ENCODE measurements at places on chromosomes 12 and 14.

- no peak for DNase-seq
Observed at GRCh38 chr12:44307506-44308168, 471.8 kb downstream of the TMEM117 start.

- DNase-seq = peak; percentile 86
Observed at GRCh38 chr14:66495218-66496098, 9.3 kb downstream of the CCDC196 start.

- peak; percentile 48 for DNase-seq
Observed at GRCh38 chr12:9870286-9870866, 1.2 kb upstream of the CLEC2B start.

DNA sequence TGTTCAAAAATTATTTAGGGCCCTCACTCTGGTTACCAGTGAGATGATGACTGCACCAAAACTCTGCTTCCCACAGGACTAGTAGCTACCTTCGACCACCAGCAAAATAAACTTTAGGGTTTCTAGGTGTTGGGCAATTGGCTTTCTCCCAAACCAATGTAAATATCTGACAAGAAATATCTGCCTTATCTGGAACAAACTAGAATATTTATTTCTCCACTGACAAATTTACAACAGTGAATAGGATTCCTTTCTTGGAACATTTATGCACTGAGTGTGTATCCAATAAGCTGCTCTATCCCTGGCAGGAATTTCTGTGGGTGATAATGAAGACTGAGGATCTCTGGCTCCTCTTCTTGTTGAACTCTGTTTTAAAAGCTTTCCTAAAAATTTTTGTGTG is 148.6 kb downstream of the SLC6A15 start:
- DNase-seq = no peak

DNA sequence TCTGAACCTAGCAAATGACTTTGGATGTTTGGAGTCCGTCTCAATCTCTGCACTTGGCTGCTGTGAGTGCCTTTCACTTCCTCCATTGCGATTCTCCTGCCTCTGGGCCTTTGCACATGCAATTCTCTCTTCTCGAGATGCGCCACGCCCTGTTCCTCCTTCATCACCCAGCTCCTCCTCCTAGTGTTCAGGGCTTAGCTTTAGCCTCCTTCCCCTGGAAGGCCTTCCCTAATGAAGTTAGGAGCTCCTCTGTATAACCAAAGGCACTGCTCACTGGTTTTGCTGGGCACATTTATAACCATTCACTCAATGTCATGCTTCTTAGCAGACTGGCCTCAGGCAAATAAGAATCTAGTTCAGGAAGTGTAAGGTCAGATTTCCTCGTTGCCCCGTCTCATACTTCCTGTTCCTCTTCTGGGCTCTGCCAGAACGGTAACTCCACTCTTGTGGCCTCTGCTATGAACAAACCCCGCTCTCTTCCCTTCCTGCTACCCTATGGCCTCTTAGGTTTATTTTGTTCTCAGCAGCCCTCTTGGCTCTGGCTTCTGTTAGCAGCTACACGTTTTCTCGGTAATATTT is 171.4 kb downstream of the CRADD start:
- DNase-seq = peak; percentile 59

DNA sequence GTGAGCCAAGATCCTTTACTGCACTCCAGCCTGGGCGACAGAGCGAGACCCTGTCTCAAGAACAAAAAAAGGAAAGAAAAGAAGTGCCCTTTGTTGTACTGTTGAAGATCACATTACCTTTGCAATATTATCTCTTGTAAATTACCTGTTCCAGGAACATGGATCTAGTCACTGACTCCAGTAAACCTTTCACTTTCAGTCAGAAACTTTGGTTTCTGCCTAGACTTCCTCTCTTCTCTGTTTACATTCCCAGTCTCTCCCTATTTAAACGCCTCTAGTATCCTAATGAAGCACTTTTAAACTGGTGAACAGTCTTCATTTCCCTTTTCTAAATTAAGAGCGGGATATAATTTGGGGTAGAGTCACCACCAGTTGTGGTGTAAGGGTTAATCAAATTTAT is 12.8 kb downstream of the CHPT1 start:
- no peak for DNase-seq

DNA sequence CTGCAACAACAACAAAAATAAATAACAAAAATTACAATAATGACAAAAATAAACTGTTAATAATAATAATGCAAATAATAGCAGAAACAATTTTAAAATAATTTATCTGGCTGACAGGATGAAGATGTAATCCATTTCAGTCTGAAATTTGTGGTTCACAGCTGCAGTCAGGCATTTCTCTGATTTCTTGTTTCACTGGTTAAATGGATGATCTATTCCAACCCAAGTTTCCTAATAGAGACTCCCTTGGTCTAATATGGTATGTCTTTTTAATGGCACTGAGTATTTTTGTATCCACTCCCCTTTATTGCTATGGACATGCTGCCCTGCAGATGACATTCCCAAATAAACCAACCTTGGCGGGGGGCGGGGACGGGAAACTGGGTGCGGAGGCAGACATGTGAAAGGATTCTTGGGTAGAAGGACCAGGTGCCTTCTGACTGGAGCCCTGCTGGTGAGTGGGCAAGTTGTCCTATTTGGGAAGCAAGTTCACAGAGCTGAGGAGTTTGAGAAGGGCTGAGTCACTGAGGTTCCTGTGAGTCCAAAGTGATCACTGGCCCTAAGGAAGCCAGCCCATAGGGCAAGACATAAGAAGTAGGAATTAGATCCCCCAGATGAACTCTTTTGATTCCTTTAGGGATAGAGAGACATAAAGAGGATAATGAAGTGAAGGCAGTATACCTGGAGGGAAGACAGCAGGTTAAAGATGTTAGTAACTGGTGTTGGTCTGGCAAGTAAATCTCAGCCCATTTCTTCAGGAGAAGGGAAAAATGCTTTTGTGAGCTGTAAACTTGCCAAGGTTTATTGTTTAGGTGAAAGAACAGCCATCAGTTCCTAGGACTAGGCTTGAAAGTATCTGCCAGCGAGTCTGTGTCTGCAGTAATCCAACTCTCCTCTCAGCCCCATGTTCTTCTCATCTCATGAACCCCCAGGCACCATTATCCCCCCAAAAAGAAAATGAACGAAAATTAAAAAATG is 14.5 kb downstream of the FOXG1 start:
- no peak for DNase-seq

DNA sequence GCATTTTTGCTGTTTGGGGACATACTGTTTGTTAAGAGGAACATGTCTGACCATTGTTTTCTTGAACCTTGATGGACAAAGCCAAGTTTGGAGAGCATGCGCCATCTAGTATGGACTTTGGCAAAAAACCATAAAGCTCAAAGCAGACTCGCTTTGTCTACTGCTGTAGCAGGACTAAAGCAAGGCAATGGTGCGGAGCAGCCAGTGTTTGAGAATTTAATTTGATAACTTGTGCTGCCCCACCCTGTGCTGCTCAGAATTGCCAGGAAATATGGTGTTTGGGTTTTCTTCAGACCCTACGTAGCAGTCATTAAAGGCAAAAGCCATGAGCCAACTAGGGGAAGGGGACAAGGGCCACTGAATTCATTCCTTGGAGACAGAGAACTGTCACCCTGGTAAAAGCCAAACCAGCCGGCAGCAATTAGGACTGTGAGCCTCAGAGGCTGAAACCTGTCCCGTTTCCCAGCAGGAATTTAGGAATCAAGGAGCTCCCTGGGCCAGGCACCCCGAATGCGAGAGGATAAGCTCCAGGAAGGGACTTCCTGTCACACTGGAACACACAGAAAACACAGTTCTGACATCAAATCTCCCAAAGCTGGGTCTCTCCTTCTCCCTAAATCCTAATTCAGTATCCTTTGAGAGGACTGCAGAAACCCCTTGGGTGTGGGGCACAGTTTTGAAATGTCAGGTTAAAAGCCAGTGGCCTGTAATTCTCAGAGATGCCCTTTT is 1.1 kb downstream of the AVIL start:
- no peak for DNase-seq

DNA sequence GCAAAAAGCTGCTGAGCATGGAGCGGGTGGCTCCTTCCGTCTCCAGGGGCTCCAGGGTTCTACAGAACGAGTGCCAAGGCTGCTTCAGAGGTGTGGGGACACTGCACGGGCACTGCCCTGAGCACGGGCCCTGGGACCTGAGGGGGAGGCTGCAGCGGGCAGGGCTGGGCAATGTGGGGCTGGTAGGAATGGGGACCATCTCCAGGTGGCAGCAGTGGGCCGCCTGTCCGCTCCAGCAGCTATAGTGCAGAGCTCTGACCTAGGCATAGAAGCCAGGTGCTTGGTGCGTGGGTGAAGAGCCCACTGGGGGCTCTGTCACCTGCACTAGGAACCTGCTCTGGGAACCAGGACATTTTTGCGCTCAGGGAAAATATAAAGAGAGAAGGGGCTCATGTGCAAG is 22.3 kb downstream of the HDAC7 start:
- DNase-seq = peak; percentile 60

DNA sequence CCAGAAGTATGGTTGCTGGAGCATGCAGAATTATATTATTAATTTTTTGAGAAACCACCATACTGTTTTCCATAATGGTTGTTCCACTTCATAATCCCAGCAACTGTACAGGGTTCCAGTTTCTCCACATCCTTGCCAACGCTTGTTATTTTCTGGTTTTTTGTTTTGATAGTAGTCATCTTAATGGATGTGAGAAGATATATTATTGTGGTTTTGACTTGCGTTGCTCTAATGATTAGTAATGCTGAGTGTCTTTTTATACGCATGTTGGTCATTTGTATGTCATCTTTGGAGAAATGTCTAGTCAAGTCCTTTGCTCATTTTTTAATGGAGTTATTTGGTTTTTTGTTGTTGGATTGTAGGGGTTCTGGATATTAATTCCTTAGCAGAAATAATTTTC is 58.1 kb downstream of the DAAM1 start:
- DNase-seq = no peak

GRCh38 chr14:67571275-67571990 is 28.6 kb downstream of the PIGH start:
- DNase-seq = peak; percentile 84

- no peak for DNase-seq
Observed at GRCh38 chr12:69055706-69056105, 122.7 kb upstream of the CPM start.

- DNase-seq = no peak
Observed at GRCh38 chr12:130254461-130255276, 83.0 kb upstream of the PIWIL1 start.

DNA sequence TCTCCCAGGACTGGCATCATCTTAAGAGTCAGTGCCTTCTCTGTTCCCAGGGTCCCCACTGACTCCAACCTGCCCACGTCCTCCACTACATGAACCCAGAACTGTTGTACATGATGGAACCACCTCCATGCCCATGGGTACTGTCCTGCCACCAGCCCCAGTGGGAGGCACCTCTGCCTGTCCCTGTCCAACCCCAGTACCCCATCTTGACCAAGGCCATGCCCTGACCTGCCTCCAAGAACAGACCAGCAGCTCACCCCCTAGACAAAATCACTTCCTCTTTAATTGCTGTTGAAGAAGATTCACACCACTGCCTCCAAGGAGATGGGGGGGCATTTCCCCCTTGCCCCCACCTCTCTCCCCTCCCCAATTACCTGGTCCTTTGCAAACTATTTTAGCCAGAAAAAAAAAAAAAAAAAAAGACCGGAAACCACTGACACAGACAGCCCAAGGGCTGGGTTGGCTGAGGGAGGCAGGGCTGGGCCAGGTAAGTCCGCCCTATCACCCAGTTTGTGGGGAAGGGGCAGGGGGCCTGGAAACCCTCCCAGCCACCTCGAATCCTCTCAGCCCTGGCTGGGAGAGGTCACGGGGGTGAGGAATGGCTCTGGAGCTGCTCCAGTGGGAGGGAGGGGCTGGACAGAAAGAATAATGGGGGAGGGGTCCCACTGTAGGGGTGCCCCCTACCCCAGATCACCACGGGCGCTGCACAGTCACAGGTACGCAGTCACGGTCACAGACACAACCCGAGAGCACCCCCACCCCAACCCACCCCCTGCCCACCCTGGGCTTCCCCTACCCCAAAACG is 13.4 kb downstream of the AGAP2 start:
- DNase-seq = no peak

- no peak for DNase-seq
Observed at GRCh38 chr14:90400904-90401561, 4.2 kb downstream of the CALM1 start.

GRCh38 chr14:32028599-32028998 is 48.5 kb upstream of the ARHGAP5 start:
- DNase-seq = peak; percentile 15

- peak; percentile 14 for DNase-seq
Observed at GRCh38 chr12:130041983-130042812, 120.1 kb upstream of the FZD10 start.

GRCh38 chr14:21518725-21519124 is 7.4 kb downstream of the SALL2 start:
- DNase-seq = no peak

DNA sequence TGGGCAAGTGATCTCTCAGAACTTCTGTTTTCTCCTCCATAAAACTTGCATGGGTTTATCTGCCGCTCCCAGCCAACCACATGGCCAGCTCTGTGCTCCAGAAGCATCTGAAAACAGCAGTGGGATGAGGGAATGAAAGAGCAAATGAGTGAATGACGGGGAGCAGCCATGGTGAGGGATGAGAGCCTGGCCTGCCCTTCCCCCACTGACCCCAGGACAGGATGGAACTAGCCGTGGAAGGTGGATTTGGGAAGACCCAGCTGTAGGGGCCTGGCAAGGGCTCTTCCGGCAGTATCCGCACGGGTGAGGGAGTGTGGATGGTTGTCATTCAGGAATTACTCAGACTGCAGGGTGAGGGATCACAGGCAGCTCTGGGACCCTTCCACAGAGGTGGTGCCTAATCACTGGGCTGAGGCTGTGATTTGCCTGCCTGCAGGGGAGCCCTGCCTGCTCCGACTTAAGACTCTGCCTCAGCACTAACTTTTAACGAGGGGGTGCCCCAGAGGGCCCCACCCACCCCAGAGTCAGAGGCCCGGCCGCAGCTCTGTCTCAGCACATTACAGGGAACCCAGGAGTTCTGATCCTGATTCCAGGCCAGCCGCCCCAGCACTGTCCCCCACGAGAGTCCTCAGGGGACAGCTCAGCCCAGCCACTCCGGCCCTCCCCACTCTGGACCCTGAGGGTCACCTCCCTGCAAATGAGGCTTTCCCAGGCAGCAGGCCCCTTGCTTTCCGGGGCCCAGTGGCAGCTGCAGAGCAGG is 136.8 kb upstream of the C14orf180 start:
- DNase-seq = no peak

DNA sequence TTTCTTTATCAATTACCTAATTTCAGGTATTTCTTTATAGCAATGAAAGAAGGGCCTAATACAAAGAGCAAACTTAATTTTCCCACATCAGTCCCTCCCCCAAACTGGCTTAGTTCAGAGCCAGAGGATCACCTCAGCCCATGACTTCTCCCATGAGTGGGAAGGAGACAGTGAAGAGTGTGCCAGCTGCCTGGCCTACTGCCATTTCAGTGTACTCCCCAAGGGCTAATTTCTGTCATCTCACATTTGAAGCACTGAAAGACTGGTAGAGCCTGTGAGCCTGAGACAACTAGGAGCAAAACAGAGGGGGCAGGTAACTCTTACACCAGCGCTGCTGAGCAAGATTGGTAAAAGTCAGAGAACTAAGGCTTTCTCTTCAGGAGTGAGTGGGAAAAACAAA is 29.1 kb upstream of the ADAM20 start:
- no peak for DNase-seq
